Right cardiac atrium (tissue), 5 donors: ENCODE measurements at places on chromosomes 2 and 18. TPM values are rescaled to one million over a fixed set of nuclear protein-coding genes. Genes with fewer than 3 reads are reported as not detected.

- DNase-seq: peak; percentile 92
Measured at GRCh38 chr2:71882949-71883472, 264.7 kb downstream of the CYP26B1 start.

- DNase-seq: no peak
Measured at GRCh38 chr18:23580677-23581367, 5.5 kb downstream of the NPC1 start.

GRCh38 chr2:65177751-65178442 is 48.0 kb upstream of the RAB1A start:
- DNase-seq: no peak

DNA sequence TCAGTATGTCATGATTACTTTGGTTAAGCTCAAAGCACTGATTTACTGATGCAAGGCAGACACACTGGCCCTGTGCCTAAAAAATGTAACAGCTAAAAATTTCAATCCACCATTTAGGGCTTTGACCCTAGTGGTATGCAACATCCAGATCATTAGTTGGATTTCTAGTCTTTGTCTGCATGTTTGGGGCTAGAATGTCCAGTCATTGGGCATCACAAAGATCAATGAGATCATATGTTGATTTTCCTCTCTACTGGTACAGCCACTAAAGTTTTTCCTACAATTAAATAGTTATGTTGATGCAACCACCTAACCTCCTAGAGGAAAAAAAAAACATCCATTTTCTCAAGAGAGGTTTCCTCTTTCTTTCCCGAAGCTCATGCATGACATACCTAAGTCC is 53.4 kb upstream of the REV1 start:
- DNase-seq: no peak

DNA sequence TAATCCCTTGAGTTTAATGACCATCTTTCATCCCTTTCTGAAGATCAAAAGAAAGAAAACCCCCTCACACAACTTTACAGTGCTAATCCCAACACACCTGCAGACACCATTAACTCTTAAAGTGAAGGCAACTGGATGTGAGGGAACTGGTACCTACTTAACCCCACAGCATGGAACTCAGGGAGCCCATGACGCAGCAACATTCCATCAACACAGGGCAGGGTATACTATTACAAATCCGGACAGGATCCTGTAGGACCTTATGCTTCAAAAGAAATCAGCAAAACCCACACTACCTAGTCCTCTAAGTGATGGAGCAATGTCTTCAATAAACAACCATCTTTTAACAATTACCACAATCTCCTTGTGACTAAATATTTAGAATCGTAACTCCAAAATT is 78.6 kb downstream of the FARSB start:
- DNase-seq: no peak

- no peak for DNase-seq
Measured at GRCh38 chr2:232843834-232844233, 26.2 kb upstream of the SNORC start.

GRCh38 chr2:1812926-1813325 is 68.6 kb upstream of the PXDN start:
- no peak for DNase-seq

DNA sequence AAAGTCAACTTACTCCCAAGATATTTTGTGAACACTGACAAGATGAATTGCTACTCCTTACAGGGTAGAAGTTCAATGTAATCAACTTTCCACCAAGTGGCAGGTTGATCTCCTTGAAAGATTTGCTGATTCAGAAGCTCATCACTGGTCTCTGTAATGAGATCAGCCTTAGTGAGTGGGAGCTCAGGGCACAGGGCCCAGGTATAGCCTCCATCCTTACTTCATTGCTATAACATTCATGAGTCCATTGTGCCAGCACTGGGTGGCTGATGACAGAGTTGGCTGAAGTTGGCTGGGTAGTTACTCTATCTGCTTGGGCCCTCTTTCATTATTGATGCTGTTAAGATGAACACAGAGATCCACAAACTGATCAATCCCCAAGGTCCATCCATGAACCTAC is 379.0 kb downstream of the IRS1 start:
- no peak for DNase-seq

GRCh38 chr18:71114550-71115210 is 825.8 kb downstream of the SOCS6 start:
- DNase-seq: no peak

- no peak for DNase-seq
Measured at GRCh38 chr2:126804347-126804746, 94.3 kb upstream of the TEX51 start.

GRCh38 chr2:181188605-181189004 is 208.2 kb downstream of the UBE2E3 start:
- no peak for DNase-seq

DNA sequence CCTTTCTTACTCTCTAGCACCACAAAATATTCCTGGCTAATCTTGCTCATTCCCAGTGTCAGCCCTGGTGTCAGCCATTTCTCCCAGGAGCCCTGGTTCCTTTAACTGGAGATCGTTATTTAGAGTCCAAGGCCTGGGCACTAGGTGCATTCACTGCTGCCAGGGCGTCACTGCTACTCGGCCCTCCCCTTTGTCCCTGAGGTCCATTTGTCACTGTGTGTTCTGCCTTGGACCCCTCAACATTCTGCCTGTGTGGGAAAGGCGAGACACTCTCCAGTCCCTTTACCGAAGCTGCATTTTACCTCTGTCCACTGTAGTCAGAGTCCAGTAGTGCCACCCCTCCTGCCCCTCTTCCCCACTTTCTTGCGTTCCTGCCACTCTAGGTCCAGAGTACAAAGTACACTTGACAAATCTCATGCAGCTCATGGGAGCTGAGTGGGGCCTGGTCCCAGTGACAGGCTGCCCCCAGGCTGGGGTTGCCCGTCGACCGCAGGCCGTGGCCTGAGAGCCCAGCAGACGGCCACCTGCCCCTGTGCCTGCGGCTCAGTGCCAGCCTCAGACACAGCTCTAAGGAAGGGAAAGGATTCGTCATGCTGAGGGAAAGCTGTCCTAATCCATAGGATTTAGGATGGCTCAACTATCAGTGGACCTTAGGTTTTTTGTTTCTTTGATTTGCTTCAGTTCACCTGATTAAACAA is 52.1 kb downstream of the COPS8 start:
- DNase-seq: no peak

DNA sequence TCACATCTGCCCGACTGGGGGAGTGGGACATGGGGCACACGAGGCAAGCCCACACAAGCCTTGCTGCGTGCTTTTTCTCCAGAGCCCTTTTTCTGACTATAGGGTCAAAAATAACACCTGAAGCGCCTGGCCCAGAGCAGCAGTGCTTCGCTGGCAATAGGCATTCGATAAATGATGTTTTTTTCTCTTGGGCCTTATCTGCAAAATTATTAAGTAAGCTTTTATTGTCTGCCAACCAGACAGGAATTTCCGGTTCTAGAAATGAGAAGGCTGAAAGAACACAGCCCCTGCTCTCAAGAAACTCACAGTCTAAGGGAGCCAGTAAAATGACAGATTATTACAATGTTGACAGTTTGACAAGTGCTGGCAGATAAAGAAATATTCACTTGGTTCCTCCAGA is 2.7 kb upstream of the TMBIM1 start:
- DNase-seq: no peak

DNA sequence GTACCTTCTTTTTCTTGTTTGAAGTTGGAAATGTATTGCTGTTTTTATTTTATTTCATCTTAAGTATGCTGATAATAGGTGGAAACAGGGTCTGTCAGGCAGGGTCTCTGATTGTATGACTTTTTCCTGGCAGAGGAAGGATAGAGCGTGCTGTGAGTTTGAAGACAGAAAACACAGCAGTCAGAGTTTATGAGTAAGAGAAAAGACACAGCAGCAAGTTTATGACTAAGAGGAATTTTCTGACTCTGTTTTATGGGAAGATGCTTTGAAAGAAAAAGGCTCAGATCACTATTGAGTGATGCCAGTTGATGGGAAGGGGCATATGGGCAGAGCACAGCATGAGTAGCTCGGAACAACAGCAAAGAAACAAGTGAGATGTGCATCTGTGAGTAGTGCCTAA is 379.1 kb downstream of the MEIS1 start:
- DNase-seq: no peak

Gene BCL2
- 2.7 TPM for polyA plus RNA-seq

Gene NBEAL1
- 3.5 TPM for polyA plus RNA-seq

Gene RTKN
- polyA plus RNA-seq: 16.2 TPM
